CD4-positive, alpha-beta T cell treated with Interleukin-6 for 4 hours (primary cell): ENCODE measurements at places on chromosomes 5 and 9.

DNA sequence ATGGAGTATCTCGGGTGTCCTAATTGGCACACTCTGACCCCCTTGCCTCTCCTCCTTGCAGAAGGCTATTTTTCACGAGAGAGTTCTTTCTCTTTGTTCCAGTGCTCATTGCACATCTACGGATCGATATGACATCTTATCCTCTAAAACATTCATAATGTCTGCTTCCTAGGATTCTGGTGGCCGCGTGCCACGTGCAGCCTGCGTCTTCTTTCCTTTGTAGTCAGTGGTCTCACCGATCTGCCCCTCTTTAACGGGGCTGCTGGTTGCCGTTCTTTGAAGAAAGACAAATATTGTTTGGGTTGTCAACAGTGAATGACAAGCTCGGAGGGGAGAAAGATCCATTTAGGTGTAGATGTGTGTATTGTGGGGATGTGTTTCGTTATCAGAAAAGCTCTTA is 252.4 kb upstream of the WWC1 start:
- DNase-seq: no peak

DNA sequence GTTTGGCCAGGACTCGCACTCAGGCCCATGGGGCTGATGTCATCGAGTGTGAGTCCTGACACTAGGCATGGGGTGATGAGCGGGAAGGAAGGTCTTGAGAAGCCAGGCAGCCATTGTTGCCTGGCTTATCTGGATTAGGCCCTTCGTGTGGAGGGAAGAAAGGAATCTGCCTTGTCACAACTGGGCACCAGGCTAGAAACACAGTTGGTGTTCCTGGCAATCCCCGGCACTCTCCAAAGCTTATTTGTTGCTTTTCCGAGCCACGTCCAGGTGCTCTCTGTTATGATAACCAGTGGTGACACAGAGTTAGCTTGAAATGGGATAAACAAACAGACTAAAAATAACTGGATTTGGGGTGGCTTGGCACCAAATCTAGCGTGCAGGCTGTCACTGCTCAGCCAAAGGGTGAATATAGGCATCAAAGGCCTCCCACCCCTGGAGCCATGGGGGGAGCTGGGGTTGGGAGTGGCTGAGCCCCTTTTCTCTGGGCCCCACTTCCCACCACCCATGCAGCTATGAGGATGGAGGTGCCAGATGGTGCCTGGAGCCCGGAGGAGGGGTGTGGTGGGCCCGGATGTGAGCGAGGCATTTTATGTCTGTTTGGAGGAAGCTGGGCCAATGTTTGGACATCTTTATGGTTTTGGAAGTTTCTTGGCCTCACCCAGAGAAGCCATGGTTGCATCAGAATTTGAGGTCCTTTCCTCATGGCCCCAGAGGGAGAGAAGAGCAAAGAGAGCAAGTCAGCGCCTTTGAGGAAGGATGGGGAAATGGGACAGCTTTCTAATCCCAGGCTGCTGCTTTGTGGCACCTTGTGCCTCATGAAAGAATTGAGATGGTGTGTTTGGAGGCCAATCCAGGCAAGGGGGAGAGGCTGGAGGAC is 98.0 kb upstream of the PITX1 start:
- DNase-seq: no peak

DNA sequence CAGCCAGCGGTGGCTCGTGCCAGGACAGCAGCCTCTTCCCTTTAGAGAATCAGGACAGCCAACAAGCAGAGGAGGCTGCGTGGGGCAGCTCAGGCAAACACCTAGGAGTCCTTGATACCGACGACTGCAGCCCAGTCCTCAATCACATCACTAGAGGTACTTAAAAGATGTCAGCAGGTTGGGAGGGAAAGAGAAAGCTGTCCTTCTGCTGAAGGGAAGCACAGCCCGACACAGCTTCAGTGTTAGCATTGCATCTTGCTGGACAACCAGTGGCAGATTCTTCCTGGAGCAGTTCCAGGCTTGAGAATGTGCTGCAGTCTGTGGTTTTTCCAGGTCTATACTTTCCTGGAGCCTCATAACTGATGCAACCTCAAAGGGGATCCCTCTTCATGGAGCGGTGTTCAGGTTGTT is 230.5 kb downstream of the SYK start:
- DNase-seq: no peak

DNA sequence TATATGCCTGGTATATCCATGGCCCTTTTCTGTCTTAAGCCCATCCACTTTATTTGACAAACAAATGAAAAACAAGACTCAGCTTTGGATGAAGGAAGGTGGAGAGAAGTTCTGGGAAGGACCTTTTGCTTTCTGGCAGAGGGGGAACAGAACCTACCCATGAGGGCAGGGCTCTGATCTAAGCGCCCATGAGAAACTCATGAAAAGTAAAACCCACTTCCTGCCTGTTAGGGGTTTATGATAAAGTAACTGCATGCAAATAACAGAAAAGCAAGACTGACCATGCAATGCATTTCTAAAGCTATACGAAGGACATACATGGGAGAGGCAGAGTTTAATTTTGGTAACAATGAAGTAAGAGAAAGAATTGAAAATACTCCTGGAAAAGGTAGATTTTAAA is 181.9 kb upstream of the ADRA1B start:
- no peak for DNase-seq

GRCh38 chr5:115817386-115817785 is 927 bp upstream of the CDO1 start:
- DNase-seq: no peak

- no peak for DNase-seq
Measured at GRCh38 chr5:51632027-51632426, 248.8 kb downstream of the ISL1 start.

- no peak for DNase-seq
Measured at GRCh38 chr9:132679946-132680625, 9.8 kb downstream of the GTF3C4 start.

DNA sequence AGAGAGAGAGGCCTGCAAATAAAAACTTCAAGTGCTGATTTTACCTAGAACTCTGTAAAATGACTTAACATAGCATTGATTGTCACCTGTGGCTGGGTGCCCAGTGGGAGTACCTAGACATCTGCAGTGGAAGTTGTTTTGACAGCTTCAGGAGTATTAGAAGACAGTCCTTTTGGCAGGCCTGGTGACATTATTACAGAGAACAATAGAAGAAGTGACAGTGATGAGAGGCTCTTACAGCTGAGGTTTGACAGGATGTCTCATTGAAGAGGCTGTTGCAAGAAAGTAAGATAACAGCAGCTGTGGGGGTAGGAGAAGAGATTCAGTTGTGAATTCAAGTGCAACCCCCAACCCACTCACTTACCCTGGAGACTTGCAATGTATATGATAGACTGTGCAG is 27.9 kb upstream of the MUSK start:
- no peak for DNase-seq

DNA sequence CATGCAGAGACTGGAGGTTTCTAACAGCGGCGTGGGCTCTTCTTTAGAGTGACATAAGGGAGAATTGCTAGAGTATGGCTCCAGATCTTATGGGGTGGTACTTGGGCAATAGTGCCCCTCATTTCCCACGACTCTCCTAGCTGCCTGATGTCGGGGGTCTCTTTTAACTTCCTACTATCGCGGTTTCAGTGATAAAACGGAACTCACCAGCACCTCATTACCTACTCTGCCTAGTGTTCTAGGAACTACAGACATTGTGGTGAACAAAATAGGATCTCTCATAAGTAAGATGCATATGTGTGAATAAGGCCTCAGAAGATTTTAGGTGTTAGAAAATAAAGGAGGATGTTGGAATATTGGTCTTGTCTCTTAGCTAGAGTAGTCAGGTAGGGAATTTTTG is 1.1 kb downstream of the ICE1 start:
- DNase-seq: no peak

- no peak for DNase-seq
Measured at GRCh38 chr9:132008184-132008803, 71.4 kb downstream of the MED27 start.

DNA sequence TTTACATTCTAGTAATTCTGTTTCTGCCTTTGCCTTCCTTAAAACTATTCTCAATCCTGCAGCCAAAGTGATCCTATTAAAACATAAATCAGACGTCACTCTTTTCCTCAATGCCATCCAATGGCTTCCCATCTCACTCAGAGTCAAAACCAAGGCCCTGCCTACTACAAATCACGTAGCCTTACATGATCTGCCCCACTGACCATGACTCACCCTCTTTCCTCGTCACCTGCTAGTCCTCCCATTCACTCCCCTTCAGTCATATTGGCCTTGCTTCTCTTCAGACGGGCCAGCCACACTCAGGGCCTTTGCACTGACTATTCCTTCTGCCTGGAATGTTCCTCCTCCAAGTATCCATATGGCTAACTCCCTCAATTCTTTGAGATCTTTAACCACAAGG is 39.0 kb upstream of the DMXL1 start:
- DNase-seq: no peak

DNA sequence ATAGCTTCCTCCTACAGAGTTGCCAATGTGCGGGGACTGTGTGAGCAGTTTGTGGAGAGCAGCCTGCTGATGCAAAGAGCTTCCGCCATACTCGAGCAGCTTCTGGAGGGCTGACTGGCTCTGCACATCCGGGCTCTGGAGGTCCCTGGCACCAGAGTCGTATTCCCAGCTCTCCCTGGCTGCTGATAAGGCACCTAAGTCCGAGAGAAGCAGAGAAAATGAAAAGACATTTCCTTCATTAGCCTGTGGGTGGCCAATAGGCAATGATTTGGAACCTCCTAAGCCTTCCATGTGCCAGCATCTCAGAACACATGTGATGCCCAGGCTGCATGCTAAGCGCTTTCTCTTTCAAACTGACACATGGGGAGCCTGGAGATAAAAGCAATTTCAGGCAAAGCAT is 94.3 kb downstream of the TSSK1B start:
- no peak for DNase-seq

GRCh38 chr9:117218951-117219350 is 195.9 kb downstream of the ASTN2 start:
- no peak for DNase-seq

DNA sequence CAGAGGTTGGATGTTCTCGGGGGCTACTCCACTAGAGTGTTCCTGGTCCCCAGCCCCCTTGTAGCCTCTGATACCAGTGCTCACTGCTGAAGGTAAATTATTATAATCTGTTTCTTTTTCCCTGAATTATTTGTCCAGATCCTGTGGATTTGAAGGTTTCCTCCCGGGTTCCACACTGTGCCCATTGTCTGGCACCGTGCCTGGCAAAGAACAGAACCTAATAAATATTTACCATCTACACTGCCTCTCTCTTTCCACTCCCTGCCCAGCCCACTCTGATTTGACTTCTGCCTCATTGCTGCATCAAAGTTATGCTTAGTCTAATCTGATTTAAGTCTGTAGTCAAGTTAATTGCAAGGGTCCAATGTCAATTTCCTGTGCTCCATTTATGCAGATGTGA is 322.9 kb downstream of the NTRK2 start:
- DNase-seq: no peak

DNA sequence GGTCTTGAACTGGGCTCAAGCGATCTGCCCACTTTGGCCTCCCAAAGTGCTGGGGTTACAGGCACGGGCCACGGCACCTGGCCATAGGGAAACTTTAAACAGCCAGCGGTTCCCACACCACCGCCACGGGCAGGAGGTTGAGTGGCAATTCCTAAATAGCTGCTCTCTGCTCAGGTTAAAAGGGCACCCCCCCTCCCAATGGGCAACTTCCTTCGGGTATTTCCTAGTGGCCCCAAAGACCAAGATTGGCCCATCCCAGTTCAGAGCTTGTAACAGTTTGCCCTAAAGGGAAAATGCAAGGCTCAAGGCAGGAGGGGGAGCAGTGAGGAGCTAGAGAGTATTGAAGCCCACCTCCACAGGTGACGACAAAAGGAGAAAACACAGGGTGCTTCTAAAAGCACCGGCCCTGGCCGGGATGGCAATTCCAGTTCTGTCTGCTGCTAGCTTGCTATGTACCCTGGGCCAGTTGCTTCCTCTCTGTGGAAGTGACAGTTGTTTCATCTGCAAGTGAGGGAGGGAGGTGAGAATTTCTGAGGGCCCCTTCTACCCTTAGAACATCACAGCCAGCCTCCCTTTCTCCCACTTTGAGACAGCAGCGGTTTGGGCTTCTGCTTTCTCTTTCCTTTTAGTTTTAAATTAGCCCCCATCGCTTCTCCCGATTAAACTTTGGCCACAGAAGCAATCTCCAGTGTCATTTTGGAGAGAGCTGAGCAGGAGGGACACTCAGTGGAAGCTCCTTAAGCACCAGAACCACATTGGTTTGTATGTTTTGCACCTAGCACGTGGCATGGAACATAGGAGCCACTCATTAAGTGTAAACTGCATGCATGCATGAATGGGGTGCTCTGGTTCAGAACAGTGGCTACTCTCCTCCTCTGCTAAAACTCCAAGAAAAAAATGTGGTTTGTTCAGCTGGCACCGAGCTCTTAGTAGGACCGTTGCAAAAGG is 17.3 kb upstream of the TNIP1 start:
- peak; percentile 26 for DNase-seq

DNA sequence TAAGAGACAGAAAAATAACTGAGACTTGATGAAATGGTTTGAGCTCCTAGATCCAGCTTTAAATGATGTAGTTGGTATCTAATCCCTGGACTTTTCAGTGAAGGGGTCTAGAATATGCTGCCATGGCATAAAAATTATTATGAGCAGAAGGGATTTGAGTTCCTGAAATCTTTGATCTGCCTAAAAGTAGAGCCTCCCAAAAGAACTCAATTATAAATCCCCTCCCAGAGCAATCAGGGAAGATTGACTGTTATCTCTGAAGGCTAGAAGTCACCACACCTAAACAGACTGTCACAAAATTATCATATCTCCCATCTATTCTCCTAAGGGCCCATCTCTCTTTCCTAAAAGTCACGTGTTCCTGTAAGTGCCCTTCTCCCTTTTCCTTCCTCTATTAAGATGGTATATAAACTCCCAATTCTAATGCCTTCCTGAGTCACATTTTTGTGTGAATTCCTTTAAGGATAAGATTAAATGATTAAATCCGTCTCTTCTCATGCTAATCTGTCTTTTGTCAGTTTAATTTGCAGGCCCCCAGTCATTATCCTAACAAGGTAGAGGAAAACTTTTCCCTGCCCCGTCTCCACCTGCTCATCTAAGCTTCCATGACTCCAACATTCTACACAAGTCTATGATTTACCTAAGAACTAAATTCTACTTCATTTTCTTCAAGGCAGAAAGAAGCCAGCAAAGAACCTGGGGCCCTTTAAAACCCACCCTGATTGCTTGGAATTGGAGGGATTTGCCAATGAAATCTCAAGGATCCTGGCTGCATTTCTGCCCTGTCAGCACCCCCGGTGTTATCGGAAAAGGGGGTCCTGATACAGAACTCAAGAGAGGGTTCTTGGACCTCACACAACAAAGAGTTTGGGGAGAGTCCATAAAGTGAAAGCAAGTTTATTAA is 47.1 kb upstream of the PWWP2A start:
- no peak for DNase-seq

DNA sequence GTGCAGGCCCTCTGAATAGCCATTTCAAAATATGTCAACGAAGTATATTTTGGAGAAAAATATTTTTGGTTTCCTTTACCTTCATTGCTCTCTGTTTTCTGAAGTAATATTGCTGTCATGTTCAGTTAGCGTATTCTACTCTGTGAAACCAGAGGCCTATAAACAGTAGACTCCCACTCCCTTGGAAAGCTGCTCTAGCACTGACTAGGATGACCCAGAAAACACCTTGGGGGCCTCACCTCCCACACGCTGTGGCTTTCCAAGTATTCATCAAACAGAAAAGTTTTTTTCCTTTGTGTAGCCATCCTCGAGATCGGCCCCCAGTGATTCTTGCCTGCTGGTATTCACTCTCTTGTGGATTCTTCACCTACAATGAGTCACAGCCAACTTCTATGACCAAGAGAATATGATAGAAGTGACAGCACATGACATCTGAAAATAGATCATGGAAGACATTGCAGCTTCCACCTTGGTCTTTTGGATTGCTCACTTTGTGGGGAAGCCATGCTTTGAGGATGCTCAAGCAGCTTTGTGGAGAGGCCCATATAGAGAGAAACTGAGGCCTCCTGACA is 28.9 kb upstream of the CTXN3 start:
- no peak for DNase-seq

- DNase-seq: no peak
Measured at GRCh38 chr9:87127978-87128614, 180.8 kb upstream of the GAS1 start.
